Left forelimb (tissue), 1 donor: ENCODE measurements at places on chromosomes 2 and 18.

GRCh38 chr2:145141981-145142380, 622.1 kb upstream of the ZEB2 start:
- no peak for DNase-seq

DNA sequence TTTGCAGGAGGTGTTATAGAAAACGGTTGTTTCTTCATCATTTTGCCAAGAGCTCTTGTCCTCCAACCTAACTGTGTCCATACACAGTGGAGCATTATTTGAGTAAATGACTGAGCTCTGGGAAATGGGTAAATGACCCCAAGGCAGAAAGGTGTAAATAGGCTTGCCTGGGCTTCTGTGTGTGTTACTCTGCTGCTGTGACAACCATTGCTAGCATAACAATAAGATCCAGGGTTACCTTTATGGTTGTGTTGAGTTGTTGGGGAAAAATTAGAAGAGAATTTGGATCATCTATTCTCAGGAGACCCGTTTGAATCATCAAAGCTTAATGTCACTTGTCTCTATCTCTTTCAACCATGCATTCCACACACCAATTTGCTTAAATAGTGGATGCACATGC, 672.7 kb downstream of the DPP10 start:
- DNase-seq, result no peak

DNA sequence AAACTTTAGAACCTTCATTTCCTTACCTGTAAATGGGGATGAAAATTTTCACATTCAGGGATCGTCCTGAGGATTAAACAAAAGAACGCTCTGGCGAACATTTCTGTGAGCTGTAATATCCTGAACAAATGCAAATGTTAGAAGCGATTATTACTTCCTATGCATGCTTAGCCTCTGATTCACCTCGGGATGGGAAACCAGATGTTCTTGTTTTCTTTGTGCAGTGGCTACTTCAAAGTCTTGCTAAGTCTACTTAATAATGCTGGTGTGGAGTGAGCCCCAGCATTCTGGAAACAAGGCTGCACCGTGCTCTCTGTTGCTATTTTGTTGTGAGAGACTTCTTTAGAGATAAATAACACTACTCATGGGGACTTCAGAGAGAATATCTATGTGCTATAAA, 119.1 kb upstream of the PELI1 start:
- DNase-seq, result no peak

- no peak for DNase-seq
These were observed 13.6 kb downstream of the ADI1 start for GRCh38 chr2:3505771-3506170.

- DNase-seq, result no peak
These were observed 43.3 kb downstream of the DDX1 start for GRCh38 chr2:15634846-15635490.

GRCh38 chr2:226763320-226763719, 36.3 kb downstream of the IRS1 start:
- no peak for DNase-seq

- DNase-seq, result no peak
These were observed 90.4 kb upstream of the NOSTRIN start for GRCh38 chr2:168712053-168712452.

- DNase-seq, result peak; percentile 83
These were observed 1.5 kb upstream of the VSNL1 start for GRCh38 chr2:17538844-17539554.

DNA sequence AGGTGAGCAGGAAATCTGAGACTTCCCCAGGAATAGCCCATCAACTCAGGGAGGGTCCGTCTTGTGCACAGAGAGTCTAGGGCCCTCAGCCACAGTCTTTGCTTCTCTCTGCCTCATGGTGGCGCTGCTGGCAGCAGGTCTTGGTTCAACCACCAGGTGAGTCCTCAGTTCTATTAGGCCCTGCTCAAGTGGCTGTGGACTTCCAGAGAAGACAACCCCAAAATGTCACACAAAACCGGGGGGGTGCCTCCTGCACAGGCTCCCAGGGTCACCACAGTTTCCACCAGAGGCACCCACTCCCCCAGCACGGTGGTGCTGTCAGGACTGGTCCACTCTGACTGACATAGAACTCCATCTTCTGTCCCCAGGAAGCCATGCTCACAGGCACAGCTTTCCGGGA, 2.4 kb upstream of the CHRNG start:
- peak; percentile 55 for DNase-seq

- DNase-seq, result no peak
These were observed 20.3 kb downstream of the RMC1 start for GRCh38 chr18:23523429-23524212.

GRCh38 chr18:13534631-13535030, 191.7 kb downstream of the FAM210A start:
- DNase-seq, result no peak

- no peak for DNase-seq
These were observed 88.0 kb downstream of the SMAD7 start for GRCh38 chr18:48862678-48863270.

DNA sequence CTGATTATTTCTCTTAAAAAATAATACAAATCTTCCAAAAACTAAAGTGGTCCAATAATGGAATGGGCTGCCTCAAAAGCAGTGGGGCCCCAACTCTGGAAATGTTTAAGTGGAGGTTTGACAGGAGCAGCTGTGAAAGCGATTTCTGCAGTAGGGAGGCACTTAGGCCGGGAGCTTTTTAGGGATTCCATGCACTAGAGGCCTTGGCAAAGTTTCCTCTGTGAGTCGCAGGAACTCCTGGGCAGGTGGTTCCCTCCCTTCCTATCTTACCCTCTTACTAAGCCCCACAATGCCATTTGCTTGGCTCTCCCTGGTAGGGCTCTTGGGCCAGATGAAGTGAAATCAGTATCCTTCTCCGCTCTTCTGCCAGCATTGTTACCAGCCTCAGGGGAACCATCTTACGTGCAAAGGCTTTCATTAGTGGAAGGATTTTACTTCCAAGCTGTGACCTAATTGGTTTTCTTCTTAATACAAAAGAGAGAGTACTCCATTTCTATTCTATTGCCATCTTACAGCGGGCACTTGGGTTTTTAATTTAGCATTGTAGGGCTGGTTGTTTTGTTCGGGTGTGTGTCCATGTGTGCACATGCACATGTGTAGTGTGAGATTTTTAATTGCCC, 34.3 kb upstream of the C18orf32 start:
- DNase-seq, result no peak

DNA sequence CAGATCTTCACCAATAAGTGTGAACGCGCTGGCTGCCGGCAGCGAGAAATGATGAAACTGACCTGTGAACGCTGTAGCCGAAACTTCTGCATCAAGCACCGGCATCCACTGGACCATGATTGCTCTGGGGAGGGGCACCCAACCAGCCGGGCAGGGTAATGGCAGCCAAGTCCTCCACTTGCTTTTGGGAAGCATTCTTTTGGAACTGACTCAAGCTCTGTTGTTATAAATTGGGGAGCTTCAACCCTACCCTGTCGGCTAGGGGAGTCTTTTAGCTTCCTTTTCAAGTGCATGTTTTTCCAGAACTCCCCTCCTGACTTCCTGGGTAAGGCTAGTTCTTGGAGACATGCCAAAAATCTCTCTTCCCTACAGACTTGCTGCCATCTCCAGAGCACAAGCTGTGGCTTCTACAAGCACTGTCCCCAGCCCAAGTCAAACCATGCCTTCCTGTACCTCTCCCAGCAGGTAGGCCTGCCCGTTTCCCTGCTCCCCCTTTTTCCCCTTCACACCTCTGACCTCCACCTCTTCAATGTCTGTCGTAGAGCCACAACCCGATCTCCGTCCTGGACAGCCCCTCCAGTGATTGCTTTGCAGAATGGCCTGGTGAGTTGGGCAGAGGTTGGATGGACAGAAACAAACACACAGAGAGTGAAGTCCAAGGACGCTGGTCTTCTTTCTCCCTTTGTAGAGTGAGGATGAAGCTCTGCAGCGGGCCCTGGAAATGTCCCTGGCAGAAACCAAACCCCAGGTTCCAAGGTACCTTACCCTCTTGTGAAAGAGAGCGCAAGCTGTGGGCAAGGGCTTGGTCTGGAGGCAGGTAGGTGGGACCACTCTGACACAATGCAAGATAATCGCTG, 1.5 kb downstream of the ZFAND2B start:
- DNase-seq, result no peak

DNA sequence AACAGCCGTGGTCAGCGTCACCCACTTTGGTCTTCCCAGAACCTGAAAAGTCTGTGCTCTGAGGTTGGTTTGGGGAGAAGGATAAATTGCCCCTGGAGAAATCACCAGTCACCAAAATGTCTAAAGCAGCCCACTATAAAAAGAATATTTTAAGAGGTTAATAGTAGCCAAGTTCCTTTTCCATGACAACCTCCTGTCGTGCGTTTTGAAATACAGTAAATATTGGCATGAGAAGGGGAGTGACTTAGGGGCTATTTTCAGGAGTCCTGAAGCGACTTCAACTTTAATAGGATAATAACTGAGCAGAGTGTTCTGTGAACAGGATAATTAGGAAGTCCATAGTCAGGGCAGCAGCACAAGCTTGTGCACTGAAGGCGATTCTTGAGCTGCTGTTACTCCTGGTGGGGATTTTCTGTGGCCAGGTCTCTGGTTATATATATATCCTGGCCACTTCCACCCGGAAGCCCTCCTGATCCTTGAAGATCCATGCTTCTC, 49.3 kb downstream of the RNF144A start:
- DNase-seq, result no peak

DNA sequence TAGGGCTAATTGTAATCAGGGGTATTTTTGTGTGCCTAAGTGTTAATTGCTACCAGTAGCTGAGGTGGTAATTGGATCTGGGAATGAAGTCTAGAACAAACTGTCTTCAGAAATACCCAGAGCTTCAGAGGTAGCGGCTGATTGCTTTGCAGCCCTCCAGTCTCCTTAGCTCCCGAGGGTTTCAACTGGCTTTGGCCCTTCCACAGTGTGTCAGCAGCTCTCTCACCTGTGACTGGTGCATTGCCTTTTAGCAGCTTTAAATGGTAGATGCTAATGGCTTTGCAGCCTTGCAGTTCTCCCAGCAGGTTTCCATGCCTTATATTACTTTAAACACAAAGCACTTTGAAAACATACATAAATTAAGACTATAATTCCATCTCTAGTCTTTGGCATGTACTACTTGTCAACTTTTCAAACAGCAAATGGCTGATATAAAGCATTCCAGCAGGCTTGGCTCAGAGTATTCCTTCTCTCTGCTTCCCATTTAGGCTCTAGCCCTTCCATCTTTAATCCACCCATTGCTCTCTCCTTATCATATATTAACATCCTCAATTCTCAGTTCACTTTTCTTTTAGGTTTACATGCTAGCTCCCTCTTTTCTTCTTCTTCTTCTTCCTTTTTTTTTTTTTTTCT, 156.4 kb upstream of the GALNT13 start:
- no peak for DNase-seq

GRCh38 chr2:69789772-69790600, 39.5 kb upstream of the GMCL1 start:
- no peak for DNase-seq

- DNase-seq, result no peak
These were observed 5.1 kb downstream of the ACTG2 start for GRCh38 chr2:73897934-73898333.

DNA sequence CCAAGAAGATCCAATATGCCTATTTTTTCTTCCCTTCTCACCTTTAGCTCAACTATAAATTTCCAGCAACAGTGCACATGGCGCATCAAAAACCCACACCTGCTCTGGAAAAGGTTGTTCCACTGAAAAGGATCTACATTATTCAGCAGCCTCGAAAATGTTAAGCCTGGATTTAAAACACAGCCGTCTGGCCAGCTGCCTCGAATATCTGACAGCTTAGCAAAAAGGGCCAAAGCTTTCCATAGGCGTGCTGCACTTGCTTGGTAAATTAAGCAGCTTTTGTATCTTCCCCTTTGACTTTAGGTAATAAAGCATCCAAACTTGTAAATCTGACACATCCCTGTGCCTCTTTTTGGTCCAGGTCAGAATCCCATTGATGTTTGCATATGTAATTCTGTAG, 20.5 kb downstream of the DAPL1 start:
- DNase-seq, result no peak

- DNase-seq, result no peak
These were observed 7.4 kb downstream of the TRAF3IP1 start for GRCh38 chr2:238327751-238328150.

DNA sequence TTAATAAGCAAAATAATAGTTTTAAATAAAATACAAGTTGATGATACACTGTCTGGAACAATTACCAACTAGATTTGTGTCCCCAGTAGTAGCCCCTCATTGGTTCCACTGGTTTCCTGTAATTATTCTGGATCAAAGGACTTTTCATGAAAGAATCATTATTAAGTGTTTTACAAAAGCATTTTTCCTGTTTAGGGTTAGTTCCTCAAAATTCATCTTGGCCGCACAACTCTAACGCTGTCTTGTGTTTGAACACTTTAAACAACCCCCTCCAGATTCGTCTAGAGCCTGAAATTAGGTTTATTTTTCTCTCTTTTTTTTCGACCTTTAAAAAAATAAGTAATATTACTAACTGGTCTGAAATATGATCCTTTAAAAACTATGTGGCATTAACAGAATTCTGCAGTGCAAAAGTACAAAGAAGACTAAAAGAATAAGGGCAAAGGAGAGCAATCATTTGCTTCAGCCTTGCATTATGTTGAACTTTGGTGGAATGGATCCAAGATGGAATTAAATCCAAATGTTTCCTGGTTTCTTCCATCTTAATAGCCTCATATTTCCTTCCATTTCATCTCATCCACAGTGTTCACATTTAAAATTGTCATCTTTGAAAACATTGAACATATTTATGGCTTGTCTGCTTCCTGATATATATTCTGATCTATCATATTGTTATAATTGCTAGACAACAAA, 678.4 kb downstream of the IRS1 start:
- DNase-seq, result no peak

GRCh38 chr18:5979971-5980457, 84.7 kb upstream of the TMEM200C start:
- DNase-seq, result no peak

GRCh38 chr2:240466579-240467148, 31.2 kb downstream of the GPC1 start:
- DNase-seq, result peak; percentile 47

GRCh38 chr2:70920367-70920715, 15.4 kb upstream of the ATP6V1B1 start:
- peak; percentile 14 for DNase-seq

GRCh38 chr18:39424261-39424660, 1858.7 kb upstream of the CELF4 start:
- no peak for DNase-seq

DNA sequence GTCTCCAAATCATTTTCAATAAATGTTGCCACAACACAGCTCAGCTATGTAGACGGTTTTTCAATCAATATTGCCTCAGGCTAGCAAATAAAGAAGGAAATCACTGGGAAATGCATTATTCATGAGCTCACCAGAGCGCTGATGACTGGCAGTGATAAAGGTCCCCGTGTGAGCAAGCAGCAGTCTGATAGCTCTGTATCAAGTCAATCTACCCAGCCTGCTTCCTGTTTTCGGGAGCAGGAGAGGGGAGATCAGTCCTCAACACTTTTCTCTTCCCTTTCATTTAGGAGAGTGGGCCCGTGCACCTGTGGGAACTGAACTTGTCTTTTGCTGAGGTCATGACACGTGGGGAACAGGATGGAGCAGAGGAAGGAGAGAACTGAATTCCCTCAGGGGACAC, 253.9 kb upstream of the SIX2 start:
- no peak for DNase-seq

GRCh38 chr2:200618590-200619021, 32.8 kb downstream of the AOX1 start:
- DNase-seq, result no peak

GRCh38 chr2:191031256-191031655, 17.3 kb upstream of the STAT1 start:
- DNase-seq, result no peak
